Amygdala (tissue), 56 donors: ENCODE measurements at places on chromosomes 7 and 10.

DNA sequence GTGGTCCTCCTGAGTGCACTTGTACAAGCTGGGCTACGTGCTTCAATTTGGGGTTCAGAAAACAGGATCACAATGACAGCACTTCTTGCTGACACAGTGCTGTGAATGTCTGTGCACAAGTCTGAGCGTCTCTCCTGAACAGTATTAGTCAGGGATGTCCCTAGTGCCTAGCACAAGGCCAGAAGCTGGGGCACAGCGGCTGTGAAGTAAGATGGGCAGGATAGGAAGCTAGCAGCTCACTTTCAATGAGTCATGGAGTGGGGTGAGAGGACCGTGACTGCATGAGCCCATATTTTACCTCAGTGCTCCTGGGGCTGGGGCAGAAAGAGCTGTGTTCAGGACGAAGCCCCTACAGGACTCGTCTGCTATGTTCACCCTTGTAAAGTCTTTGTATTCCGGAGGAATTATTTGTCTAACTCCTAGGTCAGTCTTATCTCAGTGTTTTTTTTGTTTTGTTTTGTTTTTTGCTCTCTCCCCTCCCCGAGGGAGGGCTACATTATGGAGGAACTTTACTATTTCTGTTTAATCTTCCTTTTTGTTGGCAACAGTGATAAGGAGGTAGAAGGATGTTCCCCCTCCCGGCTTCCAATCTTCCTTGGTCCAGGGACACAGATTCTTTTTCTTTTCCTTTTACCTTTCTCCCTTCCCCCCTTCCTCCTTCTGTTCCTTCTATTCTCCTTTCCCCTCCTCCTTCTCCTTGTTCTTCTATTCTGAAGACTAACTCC lies 2.8 kb upstream of the LRMDA start:
- no peak for DNase-seq

GRCh38 chr10:26960308-26960707 lies 99.5 kb upstream of the ABI1 start:
- no peak for DNase-seq

DNA sequence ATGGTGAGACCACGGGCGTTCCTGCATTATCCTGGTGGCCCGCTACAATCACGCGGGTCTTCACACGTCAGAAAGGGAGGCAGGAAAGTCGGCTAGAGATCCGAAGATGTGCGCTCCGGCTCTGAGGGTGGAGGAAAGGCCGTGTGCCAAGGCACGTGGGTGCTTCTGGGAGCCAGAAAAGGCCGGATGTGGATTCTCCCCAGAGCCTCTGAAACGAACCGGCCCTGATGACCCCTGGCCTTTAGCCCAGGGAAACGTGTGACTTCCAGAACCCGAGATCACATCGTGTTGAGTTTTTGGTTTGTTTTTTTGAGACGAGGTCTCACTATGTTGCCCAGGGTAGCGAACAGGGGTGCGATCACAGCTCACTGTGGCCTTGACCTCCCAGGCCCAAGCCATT lies 244.2 kb downstream of the ELFN1 start:
- DNase-seq, result no peak

DNA sequence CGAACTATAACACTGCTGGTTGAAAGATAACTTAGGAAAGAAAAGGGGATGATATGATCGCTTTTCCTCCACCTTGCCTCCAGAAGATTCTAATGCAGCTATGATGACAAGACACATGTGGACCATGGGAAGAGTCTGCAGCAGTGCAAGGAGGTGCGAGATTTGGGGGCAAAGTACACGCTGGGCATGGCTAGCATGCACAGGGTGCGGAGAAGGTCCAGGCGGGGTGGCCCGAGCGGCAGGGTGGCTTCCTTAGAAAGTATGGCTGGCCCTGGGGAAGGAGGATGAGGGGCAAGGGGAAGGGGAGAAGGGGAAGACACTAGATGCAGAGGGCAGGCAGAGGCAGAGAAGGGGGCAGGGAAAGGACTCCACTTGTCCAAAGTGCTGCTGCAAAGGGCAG lies 15.6 kb downstream of the ATXN7L1 start:
- DNase-seq, result no peak

GRCh38 chr7:136039577-136040345 lies 62.6 kb upstream of the MTPN start:
- DNase-seq, result no peak

GRCh38 chr10:69179089-69179742 lies 818 bp upstream of the SUPV3L1 start:
- no peak for DNase-seq

DNA sequence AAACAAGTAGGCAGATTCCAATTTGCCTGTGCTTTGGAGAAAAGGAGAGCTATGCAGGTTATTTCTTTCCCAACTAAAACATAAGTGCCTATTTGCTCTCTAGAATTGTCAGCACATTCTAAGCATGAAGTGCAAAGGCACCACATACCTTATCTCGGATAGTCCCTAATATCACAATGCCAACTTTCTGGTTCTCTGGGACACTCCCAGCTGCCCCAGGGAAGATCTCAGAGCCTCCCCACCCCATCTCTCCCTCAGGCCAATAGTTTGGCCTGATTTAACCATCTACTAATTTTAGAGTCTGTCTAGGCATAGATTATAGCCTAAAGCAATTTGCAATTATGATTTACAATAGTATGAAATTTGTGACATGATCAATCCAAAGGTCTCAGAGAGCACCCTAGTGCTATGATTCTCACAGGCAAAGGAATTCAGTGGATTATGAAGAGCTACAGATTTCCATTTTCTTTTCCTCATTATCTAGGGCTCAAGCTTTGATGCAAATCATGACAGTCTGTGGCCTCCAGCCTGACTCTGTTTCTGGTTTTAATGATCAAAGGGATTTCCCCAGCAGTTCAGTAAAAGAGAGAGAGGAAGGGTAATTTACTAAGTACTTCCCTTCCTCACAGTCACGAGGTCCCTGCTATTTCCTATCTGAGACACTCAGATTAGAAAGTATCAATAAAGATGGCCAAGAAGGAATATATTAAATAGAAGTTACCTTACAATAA lies 29.0 kb upstream of the IL6 start:
- no peak for DNase-seq

GRCh38 chr10:22491480-22491879 lies 146.2 kb downstream of the SPAG6 start:
- no peak for DNase-seq

GRCh38 chr7:82616059-82616728 lies 172.6 kb upstream of the CACNA2D1 start:
- DNase-seq, result no peak

DNA sequence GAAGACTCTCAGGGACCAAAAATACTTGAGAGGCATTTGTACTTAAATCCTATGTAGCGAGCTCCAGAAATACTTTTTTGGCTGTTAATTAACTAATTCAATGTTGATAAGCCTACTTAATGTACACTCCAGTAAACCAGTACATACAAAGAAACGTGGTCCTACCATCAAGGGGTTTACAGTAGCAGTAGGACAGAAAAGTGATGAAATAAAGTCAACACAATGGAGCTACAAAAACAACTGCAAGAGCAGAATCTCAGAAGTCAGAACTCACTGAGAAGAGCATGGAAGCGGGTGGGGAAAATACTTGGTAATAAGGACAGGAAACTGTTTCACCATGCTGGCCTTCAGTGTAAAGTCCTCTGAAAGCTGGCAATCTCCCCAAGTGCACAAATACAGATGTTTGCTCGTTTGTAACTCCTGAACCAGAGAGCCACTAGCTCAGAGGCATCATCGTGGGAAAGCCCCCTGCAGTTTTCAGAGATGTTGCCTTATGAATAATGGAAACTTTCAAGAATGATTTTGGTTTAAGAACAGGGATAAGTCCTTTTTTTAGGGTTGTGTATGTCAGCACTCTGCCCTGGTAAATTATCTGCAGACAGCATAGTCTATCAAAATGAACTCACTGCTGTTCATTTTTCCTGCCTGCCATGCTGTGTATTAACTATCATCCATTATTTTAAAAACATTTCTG lies 233.2 kb downstream of the SORCS1 start:
- no peak for DNase-seq

DNA sequence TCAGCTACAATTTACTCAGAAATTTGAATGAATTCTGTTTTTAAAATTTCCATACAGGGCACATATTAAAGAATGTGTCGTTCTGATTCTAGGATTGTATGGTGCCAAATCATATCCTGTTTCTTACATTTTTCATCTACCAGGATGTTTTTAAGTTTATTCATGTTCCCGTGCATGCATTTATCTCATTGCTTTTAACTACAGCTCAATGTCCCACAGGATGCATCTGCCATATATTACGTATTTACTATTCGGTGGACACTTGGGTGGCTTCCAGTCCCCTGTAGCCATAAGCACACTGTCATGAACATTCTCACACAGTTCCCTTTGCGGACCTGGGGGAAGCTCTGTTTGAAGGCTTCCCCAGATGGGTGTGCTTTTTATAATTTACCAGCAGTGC lies 122.3 kb downstream of the CCDC71L start:
- DNase-seq, result no peak

GRCh38 chr7:79159040-79159664 lies 294.3 kb downstream of the MAGI2 start:
- no peak for DNase-seq
